PC-9 (cell line): ENCODE measurements at places on chromosomes 5 and 9.

DNA sequence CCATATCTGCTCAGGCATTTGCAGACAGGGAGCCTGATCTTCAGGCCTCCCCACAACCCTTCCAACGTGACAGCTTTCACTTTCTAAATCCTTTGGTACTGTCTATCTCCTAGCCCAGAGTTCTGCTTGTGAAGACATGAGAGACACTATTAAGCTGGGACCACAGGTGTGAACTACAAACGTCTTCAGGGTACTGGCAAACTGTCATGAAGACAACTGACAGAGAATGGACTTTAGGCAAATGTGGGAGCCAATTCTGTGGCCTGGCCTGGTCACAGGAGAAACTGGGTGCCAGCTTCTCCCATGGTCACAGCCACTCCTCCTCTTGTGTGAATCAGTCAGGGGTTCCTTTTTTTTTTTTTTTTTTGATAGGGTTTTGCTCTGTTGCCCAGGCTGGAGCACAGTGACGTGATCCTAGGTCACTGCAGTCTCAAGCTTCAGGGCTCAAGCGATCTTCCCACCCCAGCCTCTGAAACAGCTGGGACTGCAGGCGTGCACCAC is 10.4 kb downstream of the TRIM14 start:
- no peak for DNase-seq

DNA sequence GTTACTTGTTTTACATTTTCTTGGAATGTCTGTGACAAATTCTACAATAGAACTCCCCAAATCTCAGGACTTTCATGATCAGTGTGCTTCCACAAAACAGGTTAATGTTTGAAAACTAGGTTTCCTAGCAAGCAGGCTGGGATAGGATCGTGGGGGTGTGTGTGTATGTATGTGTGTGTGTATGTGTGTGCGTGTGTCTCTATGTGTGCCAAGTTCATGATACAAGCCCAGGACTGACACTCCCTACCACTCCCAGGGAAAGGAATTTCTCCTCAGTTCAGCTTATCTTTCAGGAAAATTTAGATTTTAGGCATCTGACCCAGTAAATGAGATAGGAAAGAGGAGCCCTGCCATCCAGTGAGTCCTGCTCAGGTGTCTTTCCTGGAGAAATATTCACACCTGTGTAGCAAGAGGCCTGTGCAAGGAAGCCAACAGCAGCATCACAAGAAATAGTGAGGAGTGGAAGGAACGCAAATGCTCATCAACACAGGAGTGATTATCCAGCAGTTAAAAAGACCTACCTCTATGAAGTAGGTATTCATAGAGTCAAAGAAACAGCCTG is 13.8 kb upstream of the ABLIM3 start:
- peak; percentile 61 for DNase-seq

GRCh38 chr5:68644971-68645370 is 429.4 kb downstream of the PIK3R1 start:
- no peak for DNase-seq

GRCh38 chr9:88777498-88778312 is 213.6 kb upstream of the S1PR3 start:
- DNase-seq, result no peak

GRCh38 chr5:56433039-56433617 is 200.0 kb upstream of the ANKRD55 start:
- DNase-seq, result no peak

GRCh38 chr9:20683351-20684034 is 566 bp upstream of the FOCAD start:
- peak; percentile 14 for DNase-seq

GRCh38 chr9:122164286-122164685 is 4.6 kb downstream of the MORN5 start:
- no peak for DNase-seq

- DNase-seq, result no peak
These were observed 89.9 kb downstream of the PAM start for GRCh38 chr5:102845041-102845440.

DNA sequence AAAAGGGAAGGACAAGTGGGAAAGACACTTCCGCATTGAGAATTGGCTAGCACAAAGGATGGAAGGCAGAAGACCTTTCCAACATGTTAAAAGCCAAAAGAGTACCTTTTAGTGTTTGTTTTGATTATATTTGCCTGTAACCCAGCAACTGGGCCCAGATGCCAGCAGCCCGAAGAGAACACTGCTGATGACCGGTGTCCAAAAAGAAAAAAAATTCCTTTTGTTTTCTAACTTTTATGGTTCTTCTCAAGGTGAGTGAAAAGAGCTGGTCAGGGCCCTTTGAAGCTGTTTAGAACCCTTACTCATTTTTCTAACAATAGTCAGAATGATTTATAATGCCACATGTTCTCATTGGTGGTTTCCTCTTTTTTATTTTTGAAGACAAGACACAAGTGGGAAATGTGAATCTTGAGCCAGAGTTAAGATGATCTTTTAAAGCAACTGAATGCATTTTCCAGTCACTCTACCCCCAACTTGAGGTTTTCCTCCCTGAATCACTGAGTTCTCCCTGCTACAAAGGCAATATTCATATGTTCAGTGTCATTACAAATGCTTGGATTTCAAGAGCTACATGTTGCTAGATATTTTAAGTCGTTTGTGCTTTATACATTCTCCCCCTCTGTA is 32.3 kb upstream of the ZNF462 start:
- no peak for DNase-seq

- no peak for DNase-seq
These were observed 88.2 kb upstream of the DAP start for GRCh38 chr5:10849278-10849677.

- DNase-seq, result peak; percentile 96
These were observed 27.3 kb upstream of the TRIM14 start for GRCh38 chr9:98146101-98146991.

GRCh38 chr5:78269088-78269703 is 25.3 kb downstream of the AP3B1 start:
- no peak for DNase-seq

DNA sequence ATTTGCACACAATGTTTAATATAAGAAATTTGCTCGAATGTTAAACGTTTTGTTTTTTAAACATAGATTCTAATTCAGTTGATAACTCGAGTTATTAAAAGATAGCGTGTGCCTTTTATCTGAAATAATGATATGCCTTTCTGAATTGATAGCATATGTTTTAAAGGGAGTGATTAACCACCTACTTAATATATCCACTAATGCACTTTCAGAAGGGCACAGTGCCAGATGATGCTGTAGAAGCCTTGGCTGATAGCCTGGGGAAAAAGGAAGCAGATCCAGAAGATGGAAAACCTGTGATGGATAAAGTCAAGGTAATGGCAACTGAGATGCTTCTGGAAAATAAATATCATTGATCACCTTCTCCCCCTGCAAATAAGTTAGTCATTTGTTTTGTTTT is 53.9 kb downstream of the ERAP1 start:
- DNase-seq, result no peak

DNA sequence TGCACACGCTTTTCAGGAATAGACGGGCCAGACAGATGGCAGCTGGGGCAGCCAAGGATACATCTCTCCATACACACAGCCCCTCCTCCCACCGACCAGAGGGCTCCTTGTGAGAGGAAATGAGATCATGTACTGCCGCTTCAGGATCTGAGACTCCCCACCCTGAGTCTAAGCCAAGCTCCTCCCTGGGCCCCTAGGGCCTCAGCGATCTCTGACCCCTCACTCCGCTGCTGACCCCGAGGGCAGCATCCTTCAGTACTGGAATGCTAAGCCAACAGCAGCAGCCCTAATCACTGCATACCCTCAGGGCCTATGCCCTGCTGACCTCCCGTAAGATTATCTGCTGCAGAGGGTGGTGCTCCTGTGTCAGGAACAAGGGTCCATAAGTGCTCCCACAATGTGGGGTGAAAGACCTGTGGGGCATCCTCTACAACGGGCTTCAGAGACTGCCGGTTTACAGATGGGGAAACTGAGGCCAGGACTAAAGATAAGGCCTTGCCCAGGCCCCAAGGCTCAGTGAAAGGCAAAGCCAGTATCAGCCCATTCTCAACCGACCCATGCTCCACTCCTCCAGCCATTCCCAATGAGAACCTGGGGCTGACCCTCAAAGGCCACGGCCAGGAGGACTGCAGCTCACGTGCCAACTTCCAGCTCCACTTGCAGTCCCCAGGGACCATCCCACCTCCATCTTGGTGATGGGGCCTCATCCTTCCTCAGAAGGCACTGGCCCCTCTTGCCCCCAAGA is 37.5 kb downstream of the BICD2 start:
- no peak for DNase-seq

GRCh38 chr5:132749506-132749905 is 2.3 kb downstream of the CCNI2 start:
- no peak for DNase-seq

DNA sequence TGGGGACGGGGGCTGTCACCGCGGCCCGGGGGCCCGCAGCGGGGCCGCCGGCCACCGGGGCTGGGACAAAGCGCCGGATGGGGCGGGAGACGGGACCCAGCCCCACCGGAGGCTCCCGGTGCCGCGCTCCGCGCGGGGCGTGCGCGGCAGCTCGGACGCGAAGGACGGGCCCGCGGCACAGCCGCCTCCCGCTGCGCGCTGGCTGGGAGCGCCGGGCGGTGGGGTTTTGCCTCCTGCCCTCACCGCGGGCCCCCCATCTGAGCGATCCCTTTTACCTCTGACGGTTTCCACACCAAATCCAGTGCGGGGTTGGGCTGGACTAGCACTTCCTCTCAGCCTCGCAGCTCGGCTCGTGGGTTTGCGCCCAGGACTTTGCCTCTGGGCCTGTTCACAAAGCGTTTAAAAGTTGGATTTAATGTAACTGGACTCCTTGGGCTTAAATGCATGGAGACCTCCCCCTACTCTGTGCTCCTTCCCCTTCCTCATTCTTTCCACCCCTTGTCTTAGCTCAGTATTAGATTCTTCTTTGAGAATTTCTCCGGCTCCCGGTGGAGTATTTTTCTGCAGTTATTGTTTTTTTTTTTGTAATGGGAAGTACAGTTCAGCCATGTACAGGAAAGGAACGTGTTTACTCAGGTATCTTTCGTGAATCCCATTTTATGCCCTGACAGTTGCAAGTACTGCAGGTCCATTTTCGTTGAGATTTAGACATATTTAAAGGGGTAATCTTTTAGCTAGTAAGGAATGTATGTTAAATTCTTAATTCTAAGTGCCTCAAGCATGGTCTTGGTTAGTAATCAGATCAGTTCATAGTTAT is 691 bp downstream of the FCHO2 start:
- DNase-seq, result peak; percentile 58

GRCh38 chr9:127803507-127804352 is 1.0 kb downstream of the FPGS start:
- peak; percentile 86 for DNase-seq

- no peak for DNase-seq
These were observed 218.5 kb downstream of the C9orf50 start for GRCh38 chr9:129402371-129402739.

GRCh38 chr5:24065779-24066178 is 558.4 kb downstream of the PRDM9 start:
- peak; percentile 54 for DNase-seq

GRCh38 chr5:119362714-119363113 is 6.9 kb downstream of the TNFAIP8 start:
- no peak for DNase-seq

GRCh38 chr9:16825971-16826625 is 44.4 kb downstream of the BNC2 start:
- DNase-seq, result no peak

DNA sequence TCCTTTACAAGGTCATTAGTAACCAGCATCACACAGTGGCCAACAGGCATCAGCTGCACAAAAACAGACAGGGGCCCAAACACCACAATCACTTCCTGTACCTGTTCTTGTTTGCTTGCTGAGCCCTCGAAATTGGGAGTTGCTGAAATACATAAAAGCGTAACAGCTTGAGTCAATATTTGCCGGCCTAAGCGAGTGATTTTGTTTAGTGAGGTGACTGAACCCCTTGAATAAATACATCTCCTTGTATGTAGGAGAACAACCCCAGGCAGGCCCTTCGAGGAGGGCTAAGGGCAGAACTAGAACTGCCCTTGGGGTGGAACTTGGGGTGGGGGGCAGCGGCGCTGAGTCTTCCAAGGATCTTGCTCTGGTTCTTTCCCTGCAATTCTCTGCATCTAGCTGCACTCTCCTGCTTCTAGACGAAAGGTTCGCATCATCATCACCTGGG is 502.5 kb downstream of the RASEF start:
- DNase-seq, result no peak

GRCh38 chr5:107451028-107451427 is 219.7 kb downstream of the EFNA5 start:
- no peak for DNase-seq

- DNase-seq, result no peak
These were observed 229.7 kb upstream of the IRX4 start for GRCh38 chr5:2112173-2113025.

- no peak for DNase-seq
These were observed 81.4 kb downstream of the SEMA5A start for GRCh38 chr5:9464478-9464877.

DNA sequence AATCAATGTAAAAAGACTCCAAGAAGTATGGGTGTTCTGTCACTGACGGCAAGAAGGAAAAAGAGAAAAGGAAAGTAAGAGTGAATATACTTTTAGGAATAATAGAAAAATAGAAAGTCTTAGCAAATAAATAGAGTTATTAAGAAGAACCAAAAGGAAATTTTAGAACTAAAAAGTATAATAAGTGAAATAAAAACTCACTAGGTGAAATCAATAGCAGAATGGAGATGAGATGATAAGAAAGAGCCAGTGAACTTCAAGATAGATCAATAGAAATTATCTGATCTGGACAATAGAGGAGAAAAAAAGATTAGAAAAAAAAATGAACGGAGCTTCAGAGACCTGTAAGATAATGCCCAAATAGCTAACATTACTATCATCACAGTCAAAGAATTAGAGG is 31.6 kb upstream of the ANXA6 start:
- DNase-seq, result no peak

GRCh38 chr9:94593459-94594345 is at the start of gene FBP2:
Gene FBP2 (minus strand): TSS chr9:94593824. CDS start chr9:94593726, 98 bp downstream.
- no peak for DNase-seq

DNA sequence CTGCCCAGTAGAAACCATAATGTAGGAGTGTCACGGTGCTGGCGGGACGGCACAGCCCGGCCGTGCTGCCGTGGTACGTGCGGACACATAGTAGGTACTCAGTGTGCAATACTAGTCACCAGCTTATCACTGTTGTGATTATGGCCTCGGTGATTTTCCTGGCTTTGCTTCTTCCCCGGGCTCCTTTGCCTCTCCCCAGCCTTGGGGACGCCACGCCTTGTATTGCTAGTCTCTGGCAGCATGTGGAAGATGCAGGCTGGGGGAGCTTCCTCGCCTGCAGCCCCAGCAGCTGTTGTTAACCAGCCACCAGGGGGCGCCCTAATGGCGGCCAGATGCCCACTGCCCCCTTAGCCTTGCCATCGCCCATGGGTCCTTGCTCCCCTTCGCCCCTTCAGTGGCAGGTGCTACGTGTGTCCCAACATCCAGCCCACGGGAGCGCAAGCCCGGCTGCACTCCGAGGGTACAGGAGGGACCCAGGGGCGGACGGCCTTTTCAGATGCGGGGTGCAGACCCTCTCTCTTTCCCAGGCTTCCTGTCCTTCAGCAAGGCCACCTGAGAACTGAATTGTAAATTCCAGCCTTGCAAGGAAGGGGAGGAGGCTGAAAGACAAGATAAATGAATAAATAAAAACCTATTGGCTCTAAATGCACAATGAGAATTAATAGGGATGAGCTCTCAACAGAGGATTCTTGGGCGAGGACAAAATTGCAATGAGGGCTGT is 8.0 kb downstream of the NTNG2 start:
- DNase-seq, result peak; percentile 41
